ENCODE measurements at places on chromosomes 2 and 18.

DNA sequence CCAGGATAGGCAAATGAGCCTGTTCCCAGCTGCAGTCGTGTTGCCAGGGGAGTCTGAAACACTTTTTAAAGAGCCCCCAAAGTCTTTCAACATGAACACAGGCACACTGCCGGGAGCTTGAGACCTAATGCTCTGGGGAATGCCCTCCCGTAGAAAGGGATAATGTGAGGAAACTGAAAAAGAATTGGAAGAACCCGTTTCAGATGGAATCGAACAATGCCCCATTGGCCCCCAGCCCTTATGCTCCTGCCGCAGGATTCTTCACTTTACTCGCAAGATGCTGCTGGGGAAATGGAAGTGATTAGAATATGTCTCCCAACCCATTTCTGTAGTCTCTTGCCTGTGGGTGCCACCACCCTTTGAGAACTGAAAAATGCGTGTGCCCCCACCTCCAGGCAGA lies 136.3 kb upstream of the GATA6 start:
- peak; percentile 39 for DNase-seq

GRCh38 chr2:233823731-233824121 lies 30.6 kb downstream of the HJURP start:
- no peak for DNase-seq

GRCh38 chr18:28175930-28176697 lies 816 bp downstream of the CDH2 start:
- DNase-seq = peak; percentile 9

- DNase-seq = peak; percentile 35
These were observed 293.2 kb upstream of the EPAS1 start for GRCh38 chr2:46003903-46004473.

DNA sequence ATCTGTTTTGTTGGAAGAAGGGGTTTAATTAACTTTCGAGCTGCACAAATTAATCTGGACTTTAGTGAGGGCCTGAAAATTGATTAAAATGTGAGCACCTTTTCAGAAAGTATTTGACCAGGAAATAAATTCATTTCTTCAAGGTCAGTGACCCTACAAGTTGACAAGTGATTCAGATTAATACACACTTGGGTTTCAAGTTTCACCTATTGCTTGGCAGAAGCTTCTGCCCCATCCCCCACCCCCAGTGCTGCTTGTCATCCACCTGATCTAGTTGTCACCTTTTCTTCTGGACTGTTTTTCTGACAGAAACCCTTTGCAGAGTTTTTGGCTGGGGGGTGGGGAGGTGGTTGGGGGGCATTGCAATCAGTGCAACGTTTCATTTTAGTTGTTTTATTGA lies 46.2 kb downstream of the RPRM start:
- DNase-seq = no peak

DNA sequence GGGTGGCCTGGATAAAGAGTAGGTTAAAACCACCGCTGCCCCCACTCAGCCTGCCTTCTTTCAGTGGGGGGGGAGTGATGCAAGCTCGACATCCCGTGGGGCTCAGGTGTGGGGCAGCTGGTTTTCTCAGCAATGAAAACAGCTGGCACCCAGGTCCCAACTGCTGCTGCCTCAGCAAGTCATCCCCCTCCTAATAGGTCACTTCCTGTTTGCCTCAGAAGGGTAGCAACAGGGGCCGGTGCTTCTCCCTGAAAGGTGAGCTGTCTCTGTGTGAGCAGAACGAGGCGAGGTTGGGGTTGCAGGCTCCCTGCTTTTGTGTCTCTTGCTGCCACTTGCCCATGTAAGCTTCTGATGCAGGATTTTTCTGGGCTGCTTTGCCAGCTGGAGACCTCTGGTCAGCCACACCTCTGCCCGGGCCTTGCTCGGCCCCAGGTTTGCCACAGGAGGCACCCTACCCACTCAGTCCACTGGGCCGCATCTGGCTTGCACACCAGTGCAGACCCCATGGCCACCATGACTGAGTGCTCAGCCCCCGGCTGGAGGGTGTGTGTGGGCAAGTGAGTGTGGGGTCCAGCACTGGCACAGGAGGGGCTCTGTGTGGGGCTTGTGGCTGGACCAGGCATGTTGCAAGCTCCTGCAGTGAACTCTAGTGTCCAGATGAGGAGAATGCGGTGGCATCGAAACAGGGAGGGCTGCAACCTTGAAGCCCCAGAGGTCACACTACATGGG lies 11.5 kb upstream of the ASB1 start:
- no peak for DNase-seq

- DNase-seq = no peak
These were observed 14.0 kb downstream of the FTCDNL1 start for GRCh38 chr2:199836943-199837342.

- no peak for DNase-seq
These were observed 696.9 kb upstream of the GYPC start for GRCh38 chr2:125959047-125959446.

DNA sequence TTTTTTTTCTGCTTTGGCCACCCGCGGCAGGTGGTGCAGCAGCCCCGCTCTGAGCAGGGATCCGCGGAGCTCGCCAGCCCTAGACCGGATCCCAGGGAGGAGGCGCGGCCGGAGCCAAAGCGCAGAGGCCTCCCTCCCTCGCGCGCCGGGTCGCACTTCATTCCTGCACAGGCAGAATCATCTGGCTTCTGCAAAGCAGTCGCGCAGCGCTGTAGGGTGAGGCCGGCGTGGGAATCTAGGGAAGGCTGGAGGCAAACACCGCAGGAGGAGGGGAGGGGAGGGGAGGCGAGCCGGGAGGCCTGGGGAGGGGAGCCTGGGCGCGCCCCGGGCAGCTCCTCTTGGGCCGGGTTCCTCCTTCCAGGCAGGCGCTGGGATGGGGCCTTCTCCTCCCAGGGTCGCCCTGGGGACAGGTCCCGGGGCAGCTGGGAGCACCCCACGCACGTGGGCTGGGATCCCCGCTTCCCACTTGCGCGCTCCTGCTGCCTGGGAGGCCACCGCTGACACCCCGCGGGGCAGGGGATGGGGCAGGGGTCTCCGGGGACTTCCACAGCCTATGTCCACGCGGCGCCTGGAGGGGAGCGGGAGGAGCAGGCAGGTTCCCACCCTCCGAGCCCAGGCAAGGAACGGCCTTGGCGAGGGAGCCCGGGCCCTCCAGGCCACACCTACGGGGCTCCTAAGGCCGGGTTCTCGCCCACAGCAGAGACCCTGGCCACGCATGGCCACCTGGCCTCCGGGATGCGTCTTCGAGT lies 45.0 kb downstream of the MBP start:
- DNase-seq = no peak

GRCh38 chr2:41326851-41327250 lies 721.0 kb upstream of the PKDCC start:
- no peak for DNase-seq

DNA sequence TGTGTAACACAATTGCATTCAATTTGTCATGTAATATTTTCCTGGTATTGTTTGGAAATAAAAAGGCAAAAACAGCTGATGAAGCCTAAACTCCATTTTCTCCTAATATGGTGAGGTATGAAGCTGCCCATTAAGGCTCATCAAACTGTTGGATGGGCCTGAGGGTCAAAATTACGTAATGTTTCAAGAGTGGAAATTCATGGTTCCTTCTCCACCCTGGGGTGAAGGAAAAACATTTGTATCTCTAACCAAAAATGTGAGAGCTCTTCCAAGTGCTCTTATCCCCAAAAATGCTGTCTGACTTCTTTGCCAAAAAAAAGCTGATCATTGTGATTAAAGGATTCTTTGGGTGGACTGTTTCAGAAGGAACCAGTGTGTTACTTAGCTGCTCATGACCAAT lies 91.8 kb downstream of the ARHGAP28 start:
- no peak for DNase-seq

GRCh38 chr2:10410823-10411437 lies 37.2 kb downstream of the ODC1 start:
- no peak for DNase-seq

- DNase-seq = no peak
These were observed 160.2 kb upstream of the NCK2 start for GRCh38 chr2:105584435-105585010.

DNA sequence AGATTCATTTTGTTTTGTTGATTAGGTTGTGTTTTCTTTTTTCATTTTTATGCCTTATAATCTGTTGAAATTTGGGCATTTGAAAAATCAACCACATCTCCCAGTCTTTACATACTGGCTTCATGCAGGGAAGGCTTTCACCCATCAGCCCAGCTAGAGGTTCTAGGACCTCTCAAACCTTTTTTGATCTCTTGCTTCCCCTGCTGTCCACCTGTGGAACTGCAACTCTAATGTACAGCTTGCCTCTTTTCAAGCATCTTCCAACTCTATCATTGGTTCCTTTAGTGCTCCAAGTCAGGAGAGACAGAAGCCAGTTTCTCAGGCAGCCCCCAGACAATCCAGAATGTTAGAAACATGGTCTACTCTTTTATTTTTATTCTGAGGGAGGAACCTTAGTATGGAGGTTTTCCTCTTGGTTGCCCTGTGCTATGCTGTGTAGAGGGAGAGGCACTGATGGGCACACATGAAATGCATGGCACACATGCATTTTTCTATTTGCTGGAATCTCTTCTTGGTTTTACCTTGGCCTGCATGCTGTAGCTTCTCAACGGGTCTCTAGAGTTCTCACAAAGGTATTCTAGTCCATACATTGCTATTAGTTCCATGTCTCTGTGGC lies 107.2 kb upstream of the L3MBTL4 start:
- DNase-seq = peak; percentile 73

- peak; percentile 40 for DNase-seq
These were observed 28.9 kb downstream of the KCNK3 start for GRCh38 chr2:26721115-26722032.

DNA sequence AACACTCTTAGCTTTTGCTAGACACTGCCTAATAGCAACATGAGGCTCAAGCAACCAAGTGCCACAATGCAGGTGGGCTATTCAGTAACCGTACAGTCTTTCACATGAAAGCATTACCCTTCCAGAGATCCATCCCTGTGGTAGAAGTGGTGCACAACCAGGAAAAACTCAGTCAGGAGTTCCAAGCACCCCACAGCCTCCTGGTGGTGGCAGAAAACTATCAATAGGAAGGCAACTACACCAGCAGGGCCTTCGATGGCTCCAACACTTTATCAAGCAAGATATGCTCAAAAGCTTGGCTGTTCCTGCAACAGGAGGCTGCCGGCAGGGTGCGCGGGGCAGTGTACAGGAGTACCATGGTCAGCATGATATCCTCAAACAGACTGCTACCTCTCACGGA lies 176.1 kb upstream of the DLGAP1 start:
- no peak for DNase-seq
